ENCODE measurements at places on chromosomes 4 and X.
A peak's percentile ranks its signal among the peaks of the same experiment; 100 is the strongest.

- DNase-seq, result no peak
Observed at GRCh38 chrX:42720209-42720608, 57.8 kb downstream of the PPP1R2C start.

DNA sequence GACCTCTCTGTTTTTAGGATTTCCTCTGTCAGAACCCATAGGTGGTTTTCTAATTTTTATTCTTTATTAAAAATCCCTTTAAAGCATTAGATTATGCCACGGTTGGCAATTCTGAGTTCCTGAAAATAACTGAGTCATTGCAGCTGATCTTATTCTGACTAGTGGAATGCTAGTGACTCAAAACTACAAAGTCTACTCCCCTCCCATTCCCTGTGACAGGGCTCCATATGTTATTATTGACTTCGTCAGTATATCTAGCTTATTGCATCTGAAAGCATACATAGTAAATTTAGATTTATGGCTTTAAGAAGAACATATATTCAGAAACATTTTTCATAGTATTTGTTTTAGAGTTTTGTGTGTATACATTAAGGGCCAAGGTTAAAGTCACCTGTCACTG is 38.5 kb downstream of the HERC3 start:
- DNase-seq, result no peak

DNA sequence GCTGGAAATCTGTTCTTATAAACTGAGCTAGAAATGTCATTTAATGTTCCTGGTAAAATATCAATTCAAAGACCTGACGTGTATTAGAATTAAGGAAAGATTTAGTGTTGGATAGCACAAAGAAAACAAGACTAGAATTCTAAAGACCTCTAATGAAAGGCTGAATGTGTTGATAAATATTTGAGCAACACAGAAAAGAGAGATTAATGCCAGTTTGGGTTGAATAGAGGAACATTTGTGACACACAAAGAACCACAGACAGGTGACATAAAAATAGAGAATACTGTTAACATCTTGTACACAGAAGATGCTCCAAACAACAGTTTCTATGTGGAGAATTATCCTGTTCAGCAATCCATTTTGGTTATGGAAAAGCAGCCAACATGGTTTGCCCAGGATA is 222.1 kb upstream of the GALNT7 start:
- no peak for DNase-seq

GRCh38 chrX:9355739-9356138 is 109.1 kb upstream of the TBL1X start:
- DNase-seq, result no peak

- DNase-seq, result no peak
Observed at GRCh38 chrX:152212969-152213368, 74.6 kb upstream of the MAGEA10 start.

GRCh38 chr4:129246910-129247461 is 151.0 kb downstream of the C4orf33 start:
- no peak for DNase-seq

GRCh38 chrX:52216541-52216940 is 31.9 kb downstream of the MAGED4 start:
- no peak for DNase-seq

GRCh38 chr4:5381961-5382441 is 326.4 kb downstream of the EVC2 start:
- DNase-seq, result no peak

DNA sequence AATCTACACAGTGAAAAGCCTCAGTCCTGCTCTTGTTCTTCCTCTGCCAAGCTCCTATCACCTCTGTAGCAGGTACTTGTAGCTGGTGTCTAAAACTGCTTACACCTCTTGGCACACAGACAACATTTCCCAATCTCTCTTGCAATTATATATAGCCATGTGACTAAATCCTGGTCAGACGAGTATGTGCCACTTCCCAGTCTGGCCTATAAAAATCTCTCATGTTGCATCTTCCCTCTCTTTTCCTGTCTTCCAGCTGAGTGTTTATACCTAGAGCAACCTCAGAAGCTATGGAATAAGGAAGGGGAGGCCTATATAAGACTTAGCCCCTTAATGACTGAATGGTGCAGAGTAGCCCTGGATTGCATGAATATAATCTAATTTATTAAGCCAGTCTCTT is 105.8 kb downstream of the RNF150 start:
- no peak for DNase-seq

DNA sequence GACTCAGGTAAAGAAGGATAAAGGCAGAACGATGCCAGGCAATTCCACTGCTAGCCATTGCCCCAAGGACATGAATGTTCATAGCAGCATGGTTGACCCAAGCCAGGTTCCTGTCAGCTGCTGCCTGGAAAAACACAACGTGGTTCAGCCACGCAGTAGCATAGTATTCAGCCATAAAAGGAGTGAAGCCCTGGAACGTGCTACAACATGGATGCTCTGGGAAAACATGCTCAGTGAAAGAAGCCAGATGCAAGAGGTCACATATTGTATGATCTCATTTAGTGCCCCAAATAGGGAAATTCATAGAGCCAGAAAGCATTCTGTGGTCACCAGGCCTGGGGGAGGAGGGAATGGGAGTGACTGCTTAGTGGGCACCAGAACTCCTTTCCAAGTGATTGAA is 129.8 kb downstream of the GPR143 start:
- no peak for DNase-seq

DNA sequence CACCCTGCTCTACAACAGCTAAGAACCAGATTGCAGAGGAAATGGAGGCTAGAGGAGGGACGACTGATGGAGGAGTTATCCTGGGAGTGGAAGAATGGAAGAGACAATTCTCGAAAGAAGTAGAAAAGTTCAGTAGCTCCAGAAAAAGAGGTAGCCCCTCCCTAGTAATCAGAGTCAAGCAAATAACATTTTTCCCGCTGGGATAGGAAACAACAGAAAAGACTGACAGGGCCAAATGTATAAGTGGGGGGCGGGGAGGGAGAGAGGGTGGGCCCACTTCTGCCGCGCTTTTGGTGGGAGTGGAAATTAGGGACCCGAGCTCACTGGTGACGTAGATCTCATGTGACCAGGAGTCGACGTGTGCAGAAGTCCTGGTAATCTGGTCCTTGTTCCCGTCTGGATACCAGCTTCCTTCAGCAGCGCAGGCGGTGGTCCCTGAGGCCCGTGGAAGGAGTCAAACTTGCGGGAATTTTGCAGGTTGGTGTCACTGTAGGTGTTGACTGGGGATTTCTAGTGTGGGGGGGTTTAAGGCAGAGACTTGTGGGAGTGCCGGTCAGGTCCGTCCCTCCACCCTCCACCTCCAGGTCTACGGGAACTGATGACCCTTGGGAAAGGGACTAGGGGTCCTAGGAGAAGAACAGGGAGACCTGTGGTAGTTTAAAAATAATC is at the start of gene TCEAL9:
Gene TCEAL9 (plus strand): TSS at position 377 of the 669 bp plus-strand sequence. CDS start 1,179 bp downstream, outside the sequence.
- peak; percentile 25 for DNase-seq

- no peak for DNase-seq
Observed at GRCh38 chrX:11759172-11759460, 1.1 kb downstream of the MSL3 start.

DNA sequence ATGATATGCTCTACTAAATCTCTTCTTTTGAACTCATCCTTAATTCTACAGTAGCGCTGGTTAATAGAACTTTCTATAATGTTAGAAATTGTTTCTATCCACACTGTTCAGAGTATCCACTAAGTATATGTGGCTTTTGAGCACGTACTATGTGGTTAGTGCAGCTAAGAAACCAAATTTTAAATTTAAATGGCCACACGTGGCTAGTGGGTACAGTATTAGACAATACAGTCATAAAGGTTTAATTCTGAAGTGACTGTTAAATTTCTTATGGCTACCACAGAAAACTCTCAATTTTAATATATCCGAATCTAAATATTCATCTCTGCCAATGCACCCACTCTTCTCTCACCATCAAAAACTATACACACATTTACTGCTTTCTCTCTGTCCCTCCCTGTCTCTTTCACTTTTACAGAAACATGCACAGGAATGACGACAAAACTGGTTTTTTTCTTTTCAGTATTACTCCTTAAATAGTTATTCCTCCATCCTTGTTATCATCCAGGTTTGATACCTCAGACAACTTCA is 583.9 kb downstream of the KCTD8 start:
- DNase-seq, result no peak

GRCh38 chrX:83759872-83760271 is 101.1 kb upstream of the CYLC1 start:
- no peak for DNase-seq

- no peak for DNase-seq
Observed at GRCh38 chr4:73451981-73452747, 16.1 kb downstream of the AFP start.
